ENCODE measurements at places on chromosomes 12 and 14.

DNA sequence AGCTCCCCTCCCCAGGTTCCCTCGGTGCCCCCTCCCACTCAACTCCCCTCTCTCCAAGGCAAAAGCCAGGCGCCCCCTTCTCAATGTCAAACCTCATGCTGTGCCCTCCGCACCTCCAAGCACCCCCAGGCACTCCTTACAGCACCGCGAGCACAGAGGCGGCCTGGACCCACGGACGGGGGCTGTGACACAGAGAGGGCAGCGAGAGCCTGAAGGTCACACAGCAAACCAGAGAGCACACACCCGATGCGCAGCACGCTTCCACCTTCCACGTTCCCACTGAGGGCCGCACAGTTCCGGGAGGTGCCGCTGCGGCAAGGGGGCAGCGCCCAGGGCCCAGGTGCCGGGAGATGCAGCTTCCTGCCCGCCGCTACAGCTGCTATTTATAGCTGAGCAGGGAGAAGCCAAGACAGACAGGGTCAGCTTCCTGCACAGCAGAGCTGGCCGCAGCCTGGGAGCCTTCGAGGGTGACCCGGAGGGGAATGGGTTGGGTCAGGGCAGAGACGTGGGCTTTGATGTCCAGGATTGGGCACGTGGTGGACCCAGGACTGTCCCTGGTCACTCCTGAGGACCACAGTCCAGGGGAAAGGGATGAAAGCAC lies 12.9 kb downstream of the NCOR2 start:
- DNase-seq: no peak

DNA sequence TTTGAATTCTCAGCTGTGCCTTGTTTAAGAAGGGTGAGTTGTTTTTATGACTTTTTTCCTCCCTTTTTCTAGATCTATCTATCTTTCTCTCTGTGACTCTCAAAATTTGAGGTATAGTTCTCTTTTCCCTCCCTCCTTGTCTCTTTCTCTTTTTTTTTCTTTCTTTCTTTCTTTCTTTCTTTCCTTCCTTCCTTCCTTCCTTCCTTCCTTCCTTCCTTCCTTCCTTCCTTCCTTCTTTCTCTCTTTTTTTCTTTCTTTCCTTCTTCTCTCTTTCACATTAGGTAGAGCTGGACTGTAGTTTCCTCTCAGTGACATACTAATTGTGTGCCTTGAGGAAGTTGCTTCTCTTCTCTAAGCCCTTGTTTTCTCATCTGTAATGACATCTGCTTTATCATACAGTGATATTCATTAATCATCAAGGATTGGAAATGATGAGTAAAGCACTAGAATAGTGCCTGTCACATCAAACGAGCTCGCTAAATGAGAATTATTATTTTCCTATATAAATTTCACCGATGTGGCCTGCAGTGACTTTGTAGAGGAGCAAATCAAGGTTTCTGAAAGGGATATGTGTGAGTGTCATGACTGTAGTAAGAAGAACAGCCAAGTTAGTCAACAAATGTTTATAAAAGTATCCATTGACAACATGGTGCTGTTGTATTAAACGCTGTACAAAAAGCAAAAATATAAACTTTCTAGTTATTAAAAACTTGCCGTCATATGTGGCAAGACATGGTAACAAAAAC lies 78.9 kb upstream of the SLC38A2 start:
- no peak for DNase-seq

DNA sequence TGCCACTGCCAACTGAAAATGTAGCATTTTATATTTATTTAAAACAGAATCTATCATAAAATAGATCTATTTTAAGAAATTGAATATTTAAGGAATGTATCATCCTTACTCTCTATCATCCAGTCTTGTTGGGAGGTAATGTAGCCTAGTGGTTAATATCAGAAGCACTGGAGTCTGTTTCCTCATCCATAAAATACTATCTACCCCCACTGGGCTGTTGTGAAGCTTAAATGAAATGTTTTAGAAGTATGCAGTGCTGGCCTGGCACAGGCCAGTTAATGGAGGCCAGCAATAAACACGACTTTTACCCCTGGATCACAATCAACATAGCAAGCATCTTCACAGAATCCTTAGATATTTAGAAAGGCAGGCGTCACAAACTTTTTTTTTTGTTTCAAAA lies 188.0 kb downstream of the CAND1 start:
- no peak for DNase-seq

GRCh38 chr12:13142747-13143146 lies 39.3 kb upstream of the GSG1 start:
- no peak for DNase-seq

- DNase-seq: no peak
Observed at GRCh38 chr14:98077176-98077575, 1194.8 kb downstream of the BCL11B start.

DNA sequence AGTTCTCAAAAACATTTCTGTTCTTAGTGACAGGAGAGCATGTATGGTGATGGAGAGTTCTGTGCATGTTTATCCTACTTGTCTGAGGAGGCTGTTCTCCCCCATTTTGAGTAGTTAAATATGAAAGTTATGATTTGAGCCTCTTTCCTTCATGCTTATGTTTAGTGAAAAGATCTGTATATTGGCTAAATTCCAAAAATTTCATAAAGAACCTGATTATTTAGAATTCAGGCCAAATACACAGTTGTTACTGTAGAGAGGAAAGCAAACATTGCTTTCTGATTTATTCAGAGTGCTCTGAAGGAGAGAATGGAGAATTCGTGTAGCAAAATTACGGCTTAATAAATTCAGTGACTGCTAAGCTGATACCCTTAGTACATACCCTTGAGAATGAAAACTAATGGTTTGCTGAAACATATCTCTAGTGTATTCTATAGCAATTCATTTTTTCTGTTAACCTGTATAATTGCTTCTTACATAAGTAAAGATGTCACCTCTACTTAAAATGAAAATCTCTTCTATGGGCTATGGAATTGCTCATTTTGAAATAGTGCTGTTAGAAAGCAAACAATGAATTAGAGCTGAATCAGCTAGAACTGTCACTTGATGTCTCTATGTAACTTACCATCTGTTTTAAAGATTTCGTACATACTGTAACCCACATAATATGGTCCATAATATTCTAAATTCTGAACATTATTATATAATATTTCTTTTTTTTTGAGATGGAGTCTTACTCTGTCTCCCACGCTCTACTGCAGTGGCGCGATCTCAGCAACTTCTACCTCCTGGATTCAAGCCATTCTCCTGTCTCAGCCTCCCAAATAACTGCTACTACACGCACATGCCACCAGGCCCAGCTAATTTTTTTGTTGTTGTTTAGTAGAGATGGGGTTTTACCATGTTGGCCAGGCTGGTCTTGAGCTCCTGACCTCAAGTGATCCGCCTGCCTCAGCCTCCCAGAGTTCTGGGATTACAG lies 417.0 kb upstream of the RGS6 start:
- no peak for DNase-seq

DNA sequence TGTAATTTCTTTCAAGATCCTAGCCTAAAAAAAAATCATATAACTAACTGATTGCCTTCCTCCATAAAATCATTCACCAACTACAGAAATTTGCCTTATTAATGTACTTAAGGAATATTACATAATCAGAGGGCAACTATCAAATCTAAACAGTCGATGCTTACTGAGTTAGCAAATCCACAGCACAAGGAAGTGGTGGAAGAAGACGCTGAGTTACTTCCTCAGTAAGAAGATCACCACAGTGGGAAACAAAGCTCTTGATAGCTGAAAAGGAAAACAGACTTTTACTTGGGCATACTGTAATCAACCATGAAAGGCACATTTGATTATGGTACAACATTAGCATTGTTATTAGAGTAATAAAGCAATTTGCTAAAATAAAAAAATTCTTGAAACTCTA lies 48.7 kb downstream of the HEATR5A start:
- DNase-seq: no peak

DNA sequence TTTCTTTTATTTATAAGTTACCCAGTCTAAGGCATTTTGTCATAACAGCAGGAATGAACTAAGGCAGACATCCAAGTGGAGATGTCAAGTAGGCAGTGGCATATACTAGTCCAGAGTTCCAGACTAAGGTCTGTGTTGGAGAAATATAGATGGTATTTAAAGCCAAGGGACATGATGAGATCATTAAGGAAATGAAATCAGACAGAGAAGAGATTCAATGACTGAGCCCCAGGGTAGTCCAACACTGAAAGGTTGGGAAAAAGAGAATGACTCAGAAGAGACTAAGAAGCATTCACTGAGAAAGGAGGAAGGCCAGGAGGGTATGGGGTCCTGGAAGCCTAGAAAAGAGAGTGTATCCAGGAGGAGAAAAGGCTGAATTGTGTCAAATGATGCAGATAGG lies 442.2 kb upstream of the CCDC196 start:
- no peak for DNase-seq

DNA sequence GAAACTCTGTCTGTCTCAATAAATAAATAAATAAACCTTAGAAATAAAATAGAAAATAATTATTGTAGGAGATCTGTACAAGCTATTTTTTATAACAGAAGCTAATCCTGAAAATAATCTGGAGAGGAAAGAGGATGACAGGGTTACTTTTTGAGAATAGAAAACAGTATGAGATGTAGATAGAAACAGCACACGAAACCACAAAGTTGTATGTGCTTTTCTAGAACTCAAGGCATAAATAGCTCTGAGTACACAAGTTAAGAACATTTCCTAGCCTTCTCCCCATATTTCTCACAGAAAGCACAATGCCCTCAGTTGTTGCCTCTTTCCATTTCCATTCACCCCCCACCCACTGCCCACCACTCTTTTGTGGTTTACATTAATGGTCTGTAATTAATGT lies 35.7 kb downstream of the SLC38A4 start:
- no peak for DNase-seq

- peak; percentile 83 for DNase-seq
Observed at GRCh38 chr14:91419044-91419397, 1.4 kb upstream of the CCDC88C start.

GRCh38 chr12:40192704-40193255 lies 32.0 kb upstream of the LRRK2 start:
- DNase-seq: peak; percentile 20

DNA sequence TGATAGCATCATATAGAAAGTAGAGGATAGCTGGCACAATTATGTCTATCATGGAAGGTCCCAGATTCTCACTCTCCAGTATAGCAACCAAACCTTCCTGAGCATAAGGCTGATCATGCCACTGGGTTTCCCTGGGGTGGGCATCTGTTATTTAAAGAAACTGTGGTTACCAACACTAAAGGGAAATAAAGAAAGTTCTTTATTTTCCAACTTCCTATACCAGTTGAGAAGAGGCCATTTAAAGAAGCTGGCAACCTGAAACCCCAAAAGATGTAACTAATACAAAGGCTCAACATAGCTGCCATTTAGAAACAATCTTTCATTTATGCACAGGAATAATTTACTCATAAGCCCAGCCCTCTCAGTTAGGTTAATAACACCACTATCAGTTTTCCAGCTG lies 3.1 kb downstream of the BCAT1 start:
- DNase-seq: no peak

- no peak for DNase-seq
Observed at GRCh38 chr12:6962285-6963015, 8.0 kb downstream of the PHB2 start.

- no peak for DNase-seq
Observed at GRCh38 chr12:100485983-100486382, 12.3 kb downstream of the NR1H4 start.

DNA sequence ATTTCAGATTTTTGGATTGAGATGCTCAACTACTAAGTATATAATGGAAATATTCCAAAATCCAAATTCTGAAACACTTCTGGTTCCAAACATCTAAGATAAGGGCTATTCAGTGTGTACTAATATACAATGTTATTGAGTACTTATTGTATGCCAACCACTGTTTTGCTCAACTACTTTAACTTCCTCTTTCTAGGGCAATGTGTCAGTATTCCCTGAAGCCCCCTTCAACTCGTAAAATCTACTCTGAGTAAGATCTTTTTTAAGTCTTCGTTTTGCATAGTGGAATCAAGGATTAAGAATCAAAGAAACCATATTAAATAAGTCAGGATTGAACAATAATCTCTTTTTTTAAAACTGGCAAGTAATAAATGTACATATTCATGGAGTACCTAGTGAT lies 45.5 kb downstream of the SPATA7 start:
- no peak for DNase-seq

- DNase-seq: no peak
Observed at GRCh38 chr14:101150039-101150610, 246.6 kb upstream of the RTL1 start.

GRCh38 chr12:121059031-121059898 lies 20.2 kb upstream of the OASL start:
- no peak for DNase-seq

DNA sequence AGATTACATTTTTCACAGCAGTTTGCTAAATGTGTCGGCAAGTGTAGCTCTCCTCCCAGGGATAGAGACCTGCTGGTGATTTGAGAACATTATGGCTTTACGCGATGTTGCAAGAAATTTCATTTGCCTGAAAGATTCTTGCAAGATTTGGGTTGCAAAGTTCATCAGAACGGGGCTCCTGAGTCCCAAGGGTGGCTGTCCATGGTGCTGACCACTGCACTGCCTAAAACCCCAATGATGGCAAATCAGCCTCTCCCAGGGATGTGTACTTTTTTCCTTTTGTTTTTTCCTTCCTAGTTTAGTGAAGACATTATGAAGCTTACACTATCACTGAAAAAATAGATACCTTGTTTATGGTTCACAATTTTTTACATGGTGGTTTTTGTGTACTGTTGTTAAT lies 85.4 kb downstream of the WSCD2 start:
- no peak for DNase-seq

GRCh38 chr12:112616469-112617152 lies 174.9 kb upstream of the RPH3A start:
- no peak for DNase-seq

DNA sequence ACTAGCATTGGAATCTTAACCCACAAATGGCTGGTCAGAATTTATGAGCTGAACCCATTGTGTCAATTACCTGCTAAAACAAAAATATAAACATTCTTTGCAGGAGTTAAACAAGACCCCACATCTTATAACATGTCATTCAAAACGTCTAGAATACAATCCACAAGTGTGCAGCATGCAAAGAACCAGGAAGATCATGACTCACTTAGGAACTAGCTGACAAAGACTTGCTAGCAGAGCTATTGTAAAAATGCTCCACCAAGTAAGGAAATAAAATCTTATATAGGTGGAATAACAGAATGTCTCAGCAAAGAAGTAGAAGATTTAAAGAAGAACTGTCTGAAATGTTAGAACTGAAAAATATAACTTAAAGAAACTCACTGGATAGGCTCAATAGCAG lies 26.5 kb upstream of the POC1B start:
- no peak for DNase-seq

GRCh38 chr12:114408886-114409851 lies 3.2 kb upstream of the TBX5 start:
- no peak for DNase-seq

DNA sequence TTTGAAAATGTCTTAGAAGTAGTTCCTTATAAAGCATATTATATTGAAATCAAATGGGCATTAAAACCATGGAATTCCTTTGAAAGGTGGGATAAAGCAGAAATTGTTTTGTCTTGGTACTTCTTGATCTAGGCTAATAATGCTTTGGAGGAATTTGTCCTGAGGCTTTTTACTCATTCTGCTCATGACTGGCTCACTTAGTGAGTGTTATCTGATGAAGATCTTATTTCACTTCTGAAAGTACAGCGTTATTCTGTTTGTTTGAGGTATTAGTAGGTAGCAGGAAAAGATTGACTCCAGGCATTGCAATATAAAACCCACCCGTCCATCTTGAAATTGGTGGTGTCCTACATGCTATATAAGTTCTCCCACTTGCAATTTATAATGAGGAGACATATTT lies 5.5 kb downstream of the C12orf71 start:
- no peak for DNase-seq

- DNase-seq: no peak
Observed at GRCh38 chr12:113467142-113467501, 4.5 kb downstream of the LHX5 start.

- no peak for DNase-seq
Observed at GRCh38 chr14:65206448-65207096, 104.3 kb upstream of the MAX start.

- DNase-seq: no peak
Observed at GRCh38 chr12:69024907-69025306, 91.9 kb upstream of the CPM start.
